ENCODE measurements at places on chromosomes 4 and X.

DNA sequence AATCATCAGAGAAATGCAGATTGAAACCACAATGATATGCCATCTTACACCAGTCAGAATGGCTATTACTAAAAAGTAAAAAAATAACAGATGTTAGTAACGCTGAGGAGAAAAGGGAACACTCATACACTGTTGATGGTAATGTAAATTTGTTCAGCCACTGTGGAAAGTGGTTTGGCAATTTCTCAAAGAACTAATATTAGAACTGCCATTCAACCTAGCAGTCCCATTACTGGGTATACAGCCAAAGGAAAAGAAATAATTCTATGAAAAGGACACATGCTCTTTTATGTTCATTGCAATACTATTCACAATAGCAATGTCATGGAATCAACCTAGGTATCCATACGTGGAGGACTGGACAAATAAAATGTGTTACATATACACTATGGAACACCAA is 566.3 kb downstream of the STPG2 start:
- DNase-seq, result peak; percentile 8

DNA sequence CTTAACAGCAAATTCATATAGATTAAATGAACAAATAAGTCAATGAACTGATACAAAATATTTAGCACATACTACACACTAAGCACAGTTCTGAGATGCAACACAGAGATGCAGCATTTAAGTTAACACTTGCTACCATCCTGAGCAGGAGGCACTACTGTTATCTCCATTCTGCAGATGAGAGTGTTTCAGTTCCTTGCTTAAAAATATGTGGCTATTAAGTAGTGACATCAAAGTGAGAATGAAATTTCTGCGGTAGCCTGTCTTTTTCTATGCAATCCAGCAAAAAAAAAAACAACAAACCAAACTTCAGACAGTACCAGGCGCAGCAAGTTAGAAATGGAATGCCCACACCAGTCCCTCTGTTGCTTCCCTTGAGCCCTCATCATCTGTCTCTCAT is 90.8 kb downstream of the SHISA3 start:
- no peak for DNase-seq

DNA sequence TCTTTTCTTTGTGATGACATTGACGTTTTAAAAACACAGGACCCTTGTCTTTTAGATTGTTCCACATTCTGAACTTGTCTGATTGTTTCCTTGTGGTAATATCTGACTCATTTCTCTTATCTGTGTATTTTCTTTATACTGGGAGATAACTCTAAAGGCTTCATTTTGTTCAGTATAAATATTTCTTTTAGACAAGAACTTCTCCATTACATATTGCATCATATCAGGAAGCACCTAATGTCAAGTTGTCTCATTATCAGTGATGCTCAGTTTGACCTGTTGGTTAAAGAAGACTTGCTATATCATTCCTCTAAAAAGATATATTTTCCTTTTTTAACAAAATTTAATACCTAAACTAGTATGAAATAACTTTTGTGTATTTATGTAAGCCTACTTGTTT is 152.3 kb upstream of the BMP3 start:
- no peak for DNase-seq

DNA sequence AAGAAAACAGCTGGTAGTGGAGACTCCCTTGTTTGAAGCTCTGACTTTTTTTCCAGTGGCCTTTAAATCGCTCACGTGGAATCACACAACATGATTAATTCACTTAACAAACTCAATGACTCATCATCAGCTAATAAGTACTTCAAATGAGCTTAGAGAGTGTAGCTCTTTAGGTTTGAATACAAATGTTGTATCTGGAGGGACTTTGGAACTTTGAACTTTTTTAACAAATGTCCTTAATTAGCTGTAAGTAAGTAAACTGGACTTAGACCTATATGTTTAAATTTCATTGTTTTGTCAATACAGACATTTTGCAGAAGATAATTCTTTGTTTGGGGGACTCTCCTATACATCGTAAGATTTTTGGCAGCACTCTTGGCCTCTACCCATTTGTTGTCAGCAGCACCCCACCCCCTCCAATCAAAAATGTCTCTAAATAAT is 581.1 kb downstream of the SPRY1 start:
- no peak for DNase-seq

DNA sequence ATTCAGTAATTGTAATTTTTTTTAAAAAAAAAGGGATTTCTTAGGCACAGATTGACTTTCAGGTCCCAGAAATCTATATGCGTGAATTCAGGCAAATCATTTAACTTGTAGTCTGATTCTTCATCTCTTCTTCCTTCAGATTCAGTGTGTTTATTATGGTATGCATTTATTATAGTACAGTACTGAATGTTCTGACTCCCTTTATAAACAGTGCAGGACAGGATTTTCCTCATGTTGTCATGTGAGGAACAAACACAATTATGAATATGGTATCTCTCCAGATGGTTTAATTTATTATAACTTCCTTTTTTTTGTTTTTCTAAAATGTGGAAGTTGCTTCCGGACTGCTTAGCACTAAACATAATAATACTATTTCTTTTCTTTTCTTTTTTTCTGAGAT is 54.2 kb downstream of the RPS3A start:
- no peak for DNase-seq

DNA sequence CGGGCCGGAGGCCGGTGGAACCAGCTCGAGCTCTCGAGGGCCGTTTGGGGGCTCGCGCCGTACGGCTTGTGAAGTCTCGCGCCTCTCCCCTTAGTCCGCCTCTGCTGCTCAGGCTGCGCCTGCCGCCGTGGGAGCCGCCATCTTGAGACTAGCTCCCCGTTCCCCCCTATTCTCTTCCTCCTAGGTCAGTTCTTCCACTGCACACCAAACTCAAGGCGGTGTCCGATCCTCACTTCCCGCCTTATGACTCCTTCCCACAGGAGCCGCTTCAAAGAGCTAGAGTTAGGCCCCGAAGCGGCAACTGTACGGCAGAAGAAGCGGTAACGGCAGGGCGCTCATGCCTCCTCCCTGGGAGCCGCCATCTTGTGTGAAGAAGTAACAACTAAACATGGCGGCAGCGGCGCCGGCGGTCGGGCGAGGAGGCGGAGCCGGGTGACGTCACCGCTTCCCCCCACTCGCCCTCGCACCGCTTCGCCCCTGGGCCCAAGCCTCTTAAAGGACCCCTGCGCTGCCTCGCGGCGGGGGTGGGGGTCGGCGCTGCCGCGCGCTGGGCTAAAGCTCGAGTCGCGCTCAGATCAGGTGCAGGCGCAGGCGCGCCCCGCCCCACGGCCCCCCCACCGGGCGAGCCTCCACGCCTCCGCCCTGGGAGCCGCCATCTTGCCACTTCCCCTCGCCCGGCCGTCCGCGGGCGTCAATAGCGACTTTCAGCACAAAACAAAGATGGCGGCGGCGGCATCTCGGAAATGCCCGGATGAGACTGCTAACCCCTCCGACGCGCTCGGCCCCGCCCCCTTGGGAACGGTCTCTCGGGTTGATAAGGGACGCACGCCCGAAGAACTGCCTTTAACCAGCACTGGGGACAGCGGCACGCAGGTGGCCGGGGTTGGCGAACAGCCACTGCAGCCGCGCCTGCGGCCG is at the start of gene HCFC1:
HCFC1 (minus strand) TSS at position 369 of the 918 bp plus-strand sequence. CDS start 978 bp downstream, outside the sequence.
- peak; percentile 84 for DNase-seq

DNA sequence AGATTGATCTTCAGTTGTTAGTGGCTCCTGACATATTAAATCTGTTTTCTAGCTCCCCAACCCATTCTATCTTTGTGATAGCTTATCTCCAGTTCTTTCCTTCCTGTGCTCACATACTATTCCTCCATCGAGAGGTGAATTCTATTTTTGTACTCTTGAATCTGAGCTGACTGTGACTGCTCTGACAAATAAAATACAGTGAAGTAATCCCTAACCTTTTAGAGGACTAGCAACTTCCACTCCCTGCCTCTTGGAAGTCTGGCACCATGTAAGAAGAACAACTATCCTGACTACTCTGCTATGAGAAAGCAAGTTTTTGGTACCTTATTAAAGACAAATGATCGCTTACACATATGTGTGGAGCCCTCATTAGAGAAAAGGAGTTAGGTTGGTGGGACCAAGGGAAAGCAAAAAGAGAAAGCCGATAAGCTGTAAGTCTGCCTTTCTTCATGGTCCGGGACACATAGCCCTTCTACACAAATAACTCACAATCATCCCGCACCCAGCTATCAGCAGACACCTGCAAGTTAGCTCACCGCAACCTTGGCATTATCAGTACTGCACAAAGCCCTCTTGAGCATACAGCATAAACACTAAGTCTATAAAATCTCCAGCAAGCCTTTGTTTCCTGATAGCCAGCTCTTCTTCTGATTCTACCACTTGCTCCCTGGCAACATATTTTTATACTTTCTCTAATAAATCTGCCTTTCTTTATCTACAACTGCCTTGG is 13.5 kb upstream of the PPM1K start:
- DNase-seq, result no peak

DNA sequence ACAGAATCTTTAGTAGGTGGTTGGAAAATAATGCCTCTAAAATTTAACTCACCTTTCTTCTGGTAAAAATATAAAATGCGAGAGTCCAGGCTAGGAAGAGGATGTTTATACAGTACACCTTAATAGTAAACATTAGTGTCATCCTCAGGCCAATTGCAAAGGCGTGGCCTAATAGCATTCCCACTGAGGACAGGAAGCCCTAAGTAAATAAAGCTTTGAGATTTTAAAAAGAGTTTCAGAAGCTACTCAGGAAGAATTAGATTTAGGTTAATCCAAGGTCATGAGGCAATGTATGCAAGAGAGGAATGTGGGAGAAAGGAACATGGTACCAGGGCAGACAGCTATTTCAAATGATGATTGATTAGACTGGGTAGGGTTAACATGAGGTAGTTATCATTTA is 49.5 kb downstream of the RPGR start:
- DNase-seq, result no peak

GRCh38 chrX:140104760-140105159 is 139.4 kb upstream of the CXorf66 start:
- DNase-seq, result no peak

GRCh38 chrX:124228849-124229248 is 103.6 kb upstream of the TEX13D start:
- no peak for DNase-seq

GRCh38 chr4:52968691-52969090 is 106.6 kb downstream of the RASL11B start:
- no peak for DNase-seq

DNA sequence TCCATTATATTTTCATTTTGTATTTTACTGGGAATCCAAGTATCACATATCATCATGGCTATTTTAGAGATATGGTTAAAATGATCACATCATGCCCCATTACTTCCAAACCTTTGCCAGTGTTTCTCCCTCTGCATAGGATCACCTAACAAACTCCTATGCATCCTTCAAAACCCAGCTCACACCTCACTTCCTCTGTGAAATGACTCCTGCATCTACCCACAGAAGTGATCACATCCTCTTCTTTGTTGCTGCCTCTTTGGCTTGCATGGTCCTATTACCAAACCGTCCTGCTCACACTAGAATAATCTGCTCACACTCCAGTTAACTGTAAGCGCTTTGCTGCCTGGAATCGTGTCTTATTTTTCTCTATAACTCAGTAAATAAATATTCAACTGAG is 74.7 kb upstream of the C4orf50 start:
- no peak for DNase-seq

GRCh38 chr4:89119836-89120235 is 8.5 kb downstream of the TIGD2 start:
- DNase-seq, result no peak

- no peak for DNase-seq
These were observed 95.2 kb downstream of the SHROOM4 start for GRCh38 chrX:50718776-50719175.

DNA sequence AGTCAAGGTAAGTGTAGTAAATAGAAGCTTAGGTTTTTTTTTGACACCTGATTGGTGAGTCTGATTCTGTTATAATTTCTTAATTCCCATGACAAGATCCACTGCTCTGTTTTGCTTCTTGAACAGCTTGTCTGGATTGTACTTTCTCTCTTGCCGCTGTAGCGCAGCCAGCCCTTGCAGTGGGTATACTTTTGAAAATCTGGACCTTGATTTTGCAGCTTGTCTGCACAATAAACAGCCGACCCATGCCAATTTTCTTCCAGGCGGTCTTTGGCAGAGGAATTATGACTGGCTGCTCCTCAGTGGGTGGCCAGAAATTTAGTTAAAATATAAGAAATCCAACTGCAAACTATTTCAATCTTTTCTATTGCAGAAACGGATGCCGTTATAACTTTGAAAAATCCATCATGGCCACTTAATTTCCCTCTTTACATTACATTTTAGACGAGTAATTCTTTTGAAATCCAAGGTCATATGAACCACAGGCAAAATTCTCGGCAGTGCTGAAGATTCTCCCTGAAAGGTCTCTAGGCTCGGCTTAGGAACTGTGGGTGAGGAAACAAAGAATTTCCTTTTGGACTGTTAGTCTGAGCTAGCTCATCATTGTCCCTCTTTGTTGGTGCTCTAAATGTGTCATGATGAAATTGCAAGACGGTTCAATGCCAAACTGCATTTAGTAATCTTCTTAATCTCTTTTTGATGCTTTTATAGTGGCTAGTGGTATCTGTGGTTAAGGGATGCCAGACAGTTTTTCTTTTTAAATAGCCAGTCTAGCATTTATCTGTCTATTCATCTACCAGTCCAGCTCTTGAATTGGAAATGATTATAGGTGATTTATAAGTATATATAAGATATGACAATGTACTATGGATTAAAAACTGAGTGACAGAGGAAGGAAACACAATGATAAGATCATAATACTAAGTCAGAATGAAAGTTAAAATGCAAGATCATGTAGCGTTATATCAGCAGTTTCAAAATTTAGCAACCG is 31.5 kb upstream of the PTTG2 start:
- no peak for DNase-seq

- no peak for DNase-seq
These were observed 9.9 kb downstream of the MTMR1 start for GRCh38 chrX:150702966-150703694.

DNA sequence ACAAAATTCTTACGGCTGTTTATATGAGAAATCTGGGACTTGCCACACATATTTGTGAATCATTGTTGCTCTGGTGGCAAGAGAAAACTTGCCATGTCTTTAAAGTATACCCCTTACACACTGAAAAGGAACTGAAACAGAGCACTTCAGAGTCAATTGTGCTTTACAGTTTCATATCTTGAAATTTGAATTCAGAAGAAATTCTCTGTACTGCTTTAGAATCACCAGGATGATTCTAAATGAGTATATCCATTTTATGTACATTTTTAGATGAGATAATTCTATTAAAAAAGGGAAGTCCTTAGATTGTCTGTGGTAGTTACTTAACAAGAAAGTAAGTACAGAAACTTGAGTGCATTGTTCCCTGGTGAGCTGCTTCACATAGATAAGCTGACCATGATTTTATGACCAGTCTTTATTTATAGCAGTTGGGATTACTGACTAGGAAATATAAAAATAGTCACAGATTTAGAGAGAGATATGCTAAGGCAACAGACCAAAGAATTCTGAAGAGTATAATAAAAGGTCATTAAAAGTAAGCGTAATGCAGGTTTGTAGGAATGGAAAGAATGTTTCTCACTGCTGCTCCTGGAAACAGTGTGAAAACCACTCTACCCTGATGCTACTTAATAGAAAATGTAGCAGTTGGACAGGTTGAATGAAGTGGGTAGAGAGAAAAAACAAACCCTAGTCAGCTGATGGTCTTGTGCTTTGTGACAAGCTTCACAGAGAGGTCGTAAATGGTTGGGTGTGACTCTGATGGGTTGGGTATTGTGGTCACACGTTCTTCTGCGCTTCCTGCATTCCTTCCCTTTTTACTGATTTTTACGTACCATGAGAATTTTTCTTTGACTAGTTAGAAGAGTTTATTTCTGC is 41.0 kb downstream of the FNIP2 start:
- DNase-seq, result no peak

Measured in NCI-H2081 (cell line).